ENCODE measurements at places on chromosomes 11 and 22.

DNA sequence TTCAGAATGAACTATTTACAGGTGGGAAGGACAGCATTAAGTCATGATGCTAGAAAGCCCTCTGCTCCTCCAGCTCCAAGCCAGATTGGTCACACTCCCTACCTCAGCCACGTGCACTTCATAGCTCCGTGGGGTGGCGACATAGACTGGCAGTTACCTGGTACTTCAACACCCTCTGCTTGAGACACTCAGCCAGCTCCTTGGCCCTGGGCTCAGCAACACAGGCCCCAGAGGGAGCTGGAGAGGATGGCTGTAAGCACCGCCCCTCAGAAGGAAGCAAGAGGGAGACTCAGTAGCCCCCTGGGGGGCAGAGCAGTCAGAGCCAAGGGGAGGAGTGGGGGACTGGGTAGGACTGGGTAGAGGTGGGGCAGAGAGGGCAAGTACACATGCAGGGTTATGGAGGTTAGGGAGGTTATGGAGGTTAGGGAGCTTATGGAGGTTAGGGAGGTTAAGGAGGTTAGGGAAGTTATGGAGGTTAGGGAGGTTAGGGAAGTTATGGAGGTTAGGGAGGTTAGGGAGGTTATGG, 102.1 kb upstream of the BID start:
- DNase-seq, result no peak

DNA sequence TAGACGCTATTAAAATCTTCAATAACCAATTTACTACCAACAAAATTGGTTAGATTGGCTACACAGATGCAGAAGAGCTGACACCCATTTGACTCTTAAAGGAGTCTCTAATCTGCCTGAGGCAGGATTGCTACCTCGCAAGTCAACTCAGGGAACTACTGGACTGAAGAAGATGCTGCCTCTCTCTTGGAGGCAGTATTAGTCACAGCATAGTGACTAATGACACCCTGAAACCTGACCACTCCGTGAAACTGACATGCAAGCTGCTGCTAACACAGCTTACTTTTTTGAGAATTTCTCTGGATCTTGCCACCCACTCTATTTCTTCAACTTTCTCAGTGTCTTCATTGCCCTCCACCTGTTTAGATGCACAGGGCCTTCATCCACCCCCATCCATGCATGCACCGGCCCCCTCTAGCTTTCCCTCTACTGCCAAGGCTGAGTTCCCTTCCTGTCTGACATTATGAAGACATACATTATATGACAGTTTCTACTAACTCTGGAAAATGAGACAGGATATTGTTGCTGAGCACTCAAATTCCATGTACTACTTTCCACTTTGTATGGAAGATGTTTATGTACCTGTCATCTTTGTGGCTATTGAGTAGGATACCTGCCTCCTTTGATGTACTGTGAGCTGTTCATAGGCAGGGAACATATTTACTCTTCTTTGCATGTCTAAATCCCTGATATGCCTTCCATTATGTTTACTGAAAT, 183.2 kb downstream of the MSANTD4 start:
- no peak for DNase-seq

GRCh38 chr22:45124176-45124847, 39.4 kb upstream of the NUP50 start:
- no peak for DNase-seq

GRCh38 chr11:67372993-67373647, at the start of gene CLCF1:
Gene CLCF1 (minus strand): TSS chr11:67373598. CDS start chr11:67373539, 59 bp downstream.
- DNase-seq, result peak; percentile 18

GRCh38 chr22:30238136-30238535, 8.4 kb downstream of the LIF start:
- DNase-seq, result no peak

DNA sequence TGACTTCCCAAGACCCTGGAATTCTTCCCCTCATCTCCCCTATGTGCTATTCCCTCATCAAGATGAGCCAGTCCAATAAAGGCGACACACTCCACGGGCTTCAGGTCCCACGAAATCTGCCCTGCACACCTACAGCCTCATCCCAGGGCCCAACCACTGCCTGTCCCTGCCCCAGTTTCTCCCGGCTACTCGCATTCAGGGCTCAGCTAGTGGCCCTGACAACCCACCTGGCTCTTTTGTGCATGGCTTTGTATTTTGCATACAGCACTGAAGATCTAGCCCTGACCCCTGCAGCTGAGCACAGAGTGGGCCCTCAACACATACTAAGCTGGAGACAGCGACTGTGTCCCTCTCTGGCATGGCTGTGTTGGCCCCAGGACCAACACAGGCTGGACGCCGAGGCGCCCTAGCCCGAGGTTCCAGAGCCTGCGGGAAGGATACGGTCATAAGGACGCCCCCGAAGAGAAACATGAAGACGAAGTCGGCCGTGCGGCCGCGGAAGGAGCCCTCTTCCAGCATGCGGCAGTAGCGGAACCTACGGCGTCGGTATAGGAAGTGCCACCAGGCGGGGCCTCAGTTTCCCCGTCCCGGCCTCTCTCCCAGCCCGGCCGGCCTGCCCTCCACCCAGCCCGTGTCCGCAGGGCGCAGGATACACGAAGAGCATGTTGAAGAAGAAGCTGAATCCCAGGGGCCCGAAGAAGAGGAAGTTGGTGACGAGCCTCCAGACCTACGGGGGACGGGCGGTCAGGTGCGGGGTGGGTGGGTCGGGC, 710 bp downstream of the DERL3 start:
- no peak for DNase-seq

DNA sequence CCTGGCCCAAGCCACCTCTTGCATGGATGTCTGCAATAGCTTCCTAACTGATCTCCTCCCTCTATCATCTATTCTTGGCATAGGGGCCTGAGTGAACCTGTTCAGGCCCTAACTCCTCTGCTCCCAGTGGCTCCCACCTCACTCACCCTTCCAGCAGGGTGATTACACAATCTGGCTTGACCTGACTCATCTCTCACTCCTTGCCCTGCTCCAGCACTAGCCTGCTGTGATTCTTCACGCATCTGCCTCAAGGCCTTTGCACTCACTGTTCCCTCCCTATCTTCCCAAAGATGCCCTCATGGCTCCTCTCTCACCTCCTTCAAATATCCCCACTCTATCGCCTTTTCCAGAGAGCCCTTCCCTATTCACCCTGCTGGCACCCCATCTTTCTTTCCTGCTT, 10.5 kb downstream of the SCN4B start:
- no peak for DNase-seq

DNA sequence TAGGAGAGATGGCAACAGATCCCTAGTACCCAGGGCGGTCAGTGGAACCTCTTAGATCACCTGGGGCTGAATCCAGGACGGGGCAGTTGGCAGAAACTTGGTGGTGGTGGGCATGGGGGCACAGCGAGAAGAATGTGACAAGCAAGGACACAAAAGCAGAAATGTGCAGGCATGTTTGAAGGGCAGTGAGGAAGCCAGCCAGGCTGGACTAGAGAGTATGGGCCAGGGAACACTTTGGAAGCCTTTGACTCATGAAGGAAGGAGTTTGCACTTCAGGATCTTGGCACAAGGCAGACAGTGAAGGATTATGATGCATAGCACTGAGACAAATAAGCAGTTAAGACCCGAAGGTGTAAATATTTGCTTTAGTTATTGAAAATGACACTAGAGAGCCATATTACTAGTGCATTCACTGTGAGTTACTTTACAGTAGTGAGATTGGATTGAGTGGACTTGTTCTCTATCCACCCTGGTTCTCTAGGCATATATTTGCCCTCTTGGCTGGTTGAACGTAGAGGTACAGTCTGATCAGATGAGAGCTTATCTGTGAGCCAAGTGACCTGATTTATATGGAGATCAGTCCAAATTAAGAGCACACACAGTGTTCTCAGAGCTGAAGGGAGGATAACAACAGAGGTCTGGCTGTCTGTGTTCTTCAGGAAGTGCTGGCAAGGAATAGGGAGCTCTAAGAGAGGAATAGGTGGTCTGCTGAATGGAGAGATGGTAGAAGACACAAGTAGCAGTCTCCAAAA, 210.4 kb downstream of the SNX19 start:
- DNase-seq, result no peak

GRCh38 chr22:46622081-46622521, 1.9 kb downstream of the GRAMD4 start:
- DNase-seq, result no peak

DNA sequence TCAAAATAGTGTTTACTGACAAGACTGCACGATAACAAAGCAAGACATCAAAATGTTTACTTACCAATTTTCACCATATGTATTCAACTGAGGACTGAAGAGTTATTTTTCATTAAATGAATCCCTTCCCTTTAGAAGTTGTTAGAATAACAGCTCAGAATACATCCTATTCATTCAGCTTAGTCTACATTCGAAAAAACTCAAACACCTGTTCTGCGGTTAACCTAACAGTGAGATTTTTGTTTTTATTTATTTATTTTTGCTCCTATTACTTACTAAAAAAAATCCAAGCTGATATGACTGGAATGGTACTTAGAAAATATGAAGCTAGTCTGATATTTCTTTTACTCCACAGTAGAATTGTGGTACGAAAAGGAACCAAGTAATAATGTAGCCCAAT, 10.0 kb downstream of the KCNA4 start:
- no peak for DNase-seq

DNA sequence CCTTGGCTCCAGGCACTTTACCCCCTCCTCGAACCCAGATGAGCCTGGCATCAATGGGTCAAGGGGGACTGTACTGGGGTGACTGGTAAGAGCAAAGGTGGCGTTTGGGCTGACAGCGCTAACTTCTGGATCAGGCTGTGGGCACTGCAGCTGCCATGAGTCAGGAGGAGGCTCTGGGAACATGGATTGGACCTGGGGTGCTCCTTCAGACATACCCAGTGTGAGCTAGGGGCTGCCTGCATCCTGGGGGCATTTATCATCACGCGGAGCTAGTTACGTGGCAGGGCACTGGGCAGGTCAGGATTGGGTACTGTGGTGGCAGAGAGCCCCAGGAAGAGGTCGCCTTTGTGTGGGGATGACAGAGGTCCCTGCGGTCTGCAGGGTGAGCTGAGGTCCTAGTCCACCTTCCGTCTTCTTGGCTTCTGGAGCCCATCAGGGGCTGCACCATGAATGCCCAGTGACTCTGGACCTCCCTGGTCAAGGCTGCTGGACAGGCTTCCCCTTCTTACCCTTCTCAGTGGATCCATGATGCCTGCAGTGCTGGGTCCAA, 13.1 kb downstream of the GRIK4 start:
- no peak for DNase-seq

GRCh38 chr11:79244241-79244772, 196.5 kb downstream of the TENM4 start:
- peak; percentile 74 for DNase-seq

DNA sequence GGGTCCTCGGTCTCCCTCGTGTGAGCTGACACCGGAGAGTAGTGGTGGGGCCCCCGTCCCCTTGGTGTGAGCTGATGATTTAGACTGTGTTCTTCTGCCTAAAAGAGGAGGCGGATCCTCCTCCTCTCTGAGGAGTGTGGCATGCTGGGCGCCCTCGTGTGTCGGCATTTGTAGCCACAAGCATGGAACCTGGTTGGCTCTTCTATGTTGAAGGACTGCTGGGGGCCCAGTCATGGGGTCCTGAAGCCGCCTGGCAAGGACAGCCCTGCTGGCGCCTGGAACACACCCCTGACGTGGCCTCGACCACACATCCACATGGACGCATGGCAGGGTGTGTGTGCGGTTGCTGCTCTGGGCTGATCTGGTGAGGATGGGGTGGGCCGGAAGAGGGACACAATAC, 50.2 kb downstream of the AP2A2 start:
- DNase-seq, result no peak

DNA sequence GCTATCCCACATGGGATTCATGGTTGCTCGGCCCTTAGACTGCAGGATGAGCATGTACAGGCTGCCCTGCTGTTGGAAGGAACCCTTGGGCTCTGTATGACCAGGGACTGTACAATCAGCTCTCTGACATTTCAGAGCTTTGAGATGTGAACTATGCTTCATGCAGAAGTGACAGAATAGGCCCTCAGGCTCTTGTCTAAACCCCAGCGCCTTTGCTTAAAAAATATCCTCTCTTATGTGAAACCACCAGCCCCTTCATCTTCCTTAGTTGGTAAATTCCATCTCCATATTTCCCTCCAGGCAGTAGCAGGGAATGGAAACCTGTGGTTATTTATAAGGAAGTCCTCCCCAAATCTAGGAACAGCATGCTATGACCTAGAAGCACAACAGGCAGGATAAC, 78.9 kb upstream of the PLET1 start:
- no peak for DNase-seq

DNA sequence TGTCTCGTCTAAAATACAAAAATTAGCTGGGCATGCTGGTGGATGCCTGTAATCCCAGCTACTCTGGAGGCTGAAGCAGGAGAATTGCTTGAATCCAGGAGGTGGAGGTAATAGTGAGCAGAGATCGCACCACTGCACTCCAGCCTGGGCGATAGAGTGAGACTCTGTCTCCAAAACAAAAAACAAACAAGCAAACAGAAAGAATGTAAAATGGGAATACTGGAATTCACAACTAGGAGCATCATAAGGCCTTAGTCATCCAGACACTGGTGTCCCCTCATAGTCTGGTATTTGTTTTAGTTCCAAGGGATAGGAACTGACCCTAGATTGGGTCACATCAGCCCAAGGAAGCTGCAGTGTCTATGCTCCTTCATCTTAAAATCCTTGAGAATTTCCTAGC, 520.8 kb downstream of the NELL1 start:
- no peak for DNase-seq

- peak; percentile 58 for DNase-seq
These were observed 121.5 kb downstream of the CCDC34 start for GRCh38 chr11:27241311-27242122.

GRCh38 chr22:40241200-40241763, 63.6 kb downstream of the TNRC6B start:
- no peak for DNase-seq

DNA sequence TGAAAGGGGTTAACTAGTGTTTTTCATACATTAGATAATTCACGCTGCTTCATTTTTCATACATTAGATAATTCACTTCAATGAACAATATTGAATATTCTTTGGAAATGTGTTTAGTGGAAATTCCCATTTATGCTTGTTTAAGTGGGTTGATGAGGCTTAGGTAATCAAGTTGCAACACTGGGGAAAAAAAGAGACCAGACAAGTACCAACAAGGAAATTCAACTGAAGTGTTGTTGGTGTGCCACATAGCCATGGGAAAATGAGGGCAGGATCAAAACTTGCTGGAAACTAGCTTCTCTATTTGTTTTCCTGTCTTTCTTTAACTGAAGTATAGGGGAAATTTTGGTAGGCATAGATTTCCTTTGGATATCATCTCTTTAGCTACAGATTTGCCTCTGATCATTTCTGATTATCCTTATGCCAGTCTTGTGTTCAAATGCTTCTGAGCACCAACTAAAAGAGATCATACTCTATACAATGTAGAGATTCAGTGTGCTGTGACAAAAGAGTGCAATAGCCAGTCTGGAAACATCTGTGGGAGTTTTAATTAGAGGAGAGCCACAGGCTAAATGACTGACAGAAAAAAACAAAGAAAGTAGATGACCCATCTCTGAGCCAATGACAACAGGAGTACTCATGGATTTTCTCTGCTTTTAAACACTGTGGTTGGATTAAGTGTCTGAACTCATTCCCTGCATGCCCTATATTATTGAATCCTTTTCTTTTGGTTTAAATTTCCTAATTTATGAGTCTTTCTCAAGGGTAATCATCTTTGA, 67.6 kb upstream of the CTSC start:
- DNase-seq, result no peak

GRCh38 chr11:120126620-120127019, 11.3 kb downstream of the TRIM29 start:
- DNase-seq, result no peak
